ENCODE measurements at places on chromosomes 1 and 21. TPM values are rescaled to one million over a fixed set of nuclear protein-coding genes. Genes with fewer than 3 reads are reported as not detected.

The PDPN gene
- 41.2 TPM for total RNA-seq

- DNase-seq: no peak
Measured at GRCh38 chr1:26037904-26038303, 8.0 kb downstream of the SLC30A2 start.

DNA sequence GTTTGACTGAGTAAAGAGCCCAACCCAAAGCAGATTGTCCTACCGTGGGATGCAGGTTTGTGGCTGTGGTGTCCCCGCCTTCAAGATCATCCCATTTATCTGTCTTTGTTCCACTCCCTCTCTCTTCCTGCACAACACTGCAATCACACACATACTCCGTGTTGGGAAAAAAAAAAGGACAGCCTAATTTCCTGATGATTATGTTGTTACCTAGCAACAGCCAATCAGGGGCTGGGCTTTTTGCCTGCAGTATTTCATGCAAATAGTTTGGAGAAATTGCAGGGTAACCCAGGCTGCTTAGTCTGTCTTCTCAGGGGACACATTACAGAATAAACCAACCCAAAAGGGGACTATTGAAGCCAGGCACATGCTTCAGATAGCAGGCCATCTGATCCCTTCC is 38.3 kb downstream of the PHC2 start:
- no peak for DNase-seq

GRCh38 chr1:215568299-215568692 is 1.2 kb downstream of the KCTD3 start:
- no peak for DNase-seq

GRCh38 chr1:198651650-198652400 is 13.0 kb downstream of the PTPRC start:
- DNase-seq: no peak

The SLC44A3 gene
- 15.3 TPM for total RNA-seq

DNA sequence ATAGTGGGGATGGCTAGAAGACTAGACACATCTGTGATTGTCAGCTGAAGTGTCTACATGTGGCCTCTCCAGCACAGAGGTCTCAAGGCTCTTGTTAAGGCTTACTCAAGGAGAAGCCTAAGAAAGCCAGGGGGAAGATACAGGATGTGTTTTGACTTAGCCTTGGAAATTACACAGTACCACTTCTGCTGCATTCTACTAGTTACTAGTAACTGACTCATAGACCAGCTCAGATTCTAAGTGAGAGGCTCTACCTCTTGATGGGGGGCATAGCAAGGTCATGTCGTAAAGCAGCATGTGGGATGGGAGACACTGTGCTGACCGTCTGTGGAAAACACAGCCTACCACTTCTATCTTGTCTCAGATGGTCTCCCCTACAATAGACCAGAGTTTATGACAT is 99.5 kb downstream of the UBE2U start:
- DNase-seq: no peak
